ENCODE measurements at places on chromosomes 2 and 18.

GRCh38 chr2:222635295-222635694 lies 20.6 kb downstream of the FARSB start:
- DNase-seq: no peak

- no peak for DNase-seq
Observed at GRCh38 chr2:216934151-216934550, 74.3 kb upstream of the TNP1 start.

- DNase-seq: no peak
Observed at GRCh38 chr2:30039101-30039500, 107.7 kb upstream of the YPEL5 start.

GRCh38 chr2:210687786-210688470 lies 131.5 kb downstream of the CPS1 start:
- DNase-seq: no peak

GRCh38 chr18:70421471-70422390 lies 132.9 kb downstream of the SOCS6 start:
- DNase-seq: no peak

GRCh38 chr2:85318222-85319074 lies 9.3 kb downstream of the TGOLN2 start:
- no peak for DNase-seq

DNA sequence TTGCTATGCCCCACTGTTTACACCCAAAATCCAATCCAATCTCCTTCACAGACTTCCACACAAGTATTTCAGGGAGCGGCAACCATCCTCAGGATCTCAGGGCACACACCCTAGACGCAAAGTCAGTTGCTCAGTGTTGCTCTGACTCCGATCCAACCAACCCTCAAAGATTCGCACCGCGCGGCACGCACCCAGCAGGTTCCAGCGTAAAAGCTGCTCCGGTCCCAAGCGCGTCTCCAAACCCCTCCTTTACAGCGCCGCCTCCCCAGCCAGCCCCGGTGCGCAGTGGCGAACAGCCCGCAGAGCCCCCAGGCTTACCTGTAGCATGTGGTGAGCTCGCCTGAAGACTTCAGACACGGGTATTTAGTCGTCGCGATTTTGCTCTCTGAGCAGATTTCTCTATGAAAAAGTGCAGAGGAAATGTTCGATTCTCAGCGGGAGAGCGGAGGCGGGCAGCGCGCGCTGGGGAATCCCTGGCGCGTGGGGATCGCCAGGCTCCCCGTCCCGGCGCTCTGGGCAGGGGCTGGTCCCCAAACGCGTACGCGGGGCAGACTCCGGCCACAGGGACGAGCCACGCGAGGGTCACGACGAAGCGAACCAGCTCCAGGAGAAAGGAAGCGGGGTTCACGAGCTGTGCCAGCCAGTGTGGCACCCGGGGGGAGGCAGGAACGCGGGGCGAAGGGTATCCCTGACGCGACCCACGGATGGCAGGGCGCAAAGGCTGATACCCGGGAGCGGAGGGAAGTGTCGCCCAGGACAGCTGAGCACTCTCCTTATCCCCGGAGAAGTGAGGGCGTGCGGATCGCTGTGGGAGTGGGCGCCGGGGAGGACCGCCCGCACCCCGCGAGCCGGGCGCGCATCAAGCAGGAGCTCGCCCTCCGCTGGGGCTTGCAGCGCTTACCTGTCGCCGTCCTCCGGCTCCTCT lies 650 bp downstream of the CCBE1 start:
- DNase-seq: no peak

GRCh38 chr2:135893374-135893794 lies 17.1 kb upstream of the MCM6 start:
- no peak for DNase-seq

DNA sequence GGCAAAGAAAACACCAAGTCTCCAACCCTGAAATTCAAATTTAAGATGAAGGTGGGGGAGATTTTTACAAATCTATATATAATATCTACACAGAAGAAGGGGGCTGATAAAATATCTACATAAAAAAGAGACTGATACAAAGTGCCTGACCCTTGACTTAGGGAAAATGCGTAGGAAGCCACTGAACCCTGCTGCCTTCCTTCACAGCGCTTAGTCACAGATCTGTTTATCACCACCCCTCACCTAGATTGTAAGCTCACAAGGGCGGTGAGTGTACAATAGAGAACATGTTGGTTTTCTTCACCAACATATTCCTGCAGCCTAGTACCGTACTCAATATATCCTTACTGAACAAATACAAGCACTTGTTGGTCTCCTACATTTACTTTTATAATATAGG lies 54.3 kb downstream of the NOL10 start:
- no peak for DNase-seq

DNA sequence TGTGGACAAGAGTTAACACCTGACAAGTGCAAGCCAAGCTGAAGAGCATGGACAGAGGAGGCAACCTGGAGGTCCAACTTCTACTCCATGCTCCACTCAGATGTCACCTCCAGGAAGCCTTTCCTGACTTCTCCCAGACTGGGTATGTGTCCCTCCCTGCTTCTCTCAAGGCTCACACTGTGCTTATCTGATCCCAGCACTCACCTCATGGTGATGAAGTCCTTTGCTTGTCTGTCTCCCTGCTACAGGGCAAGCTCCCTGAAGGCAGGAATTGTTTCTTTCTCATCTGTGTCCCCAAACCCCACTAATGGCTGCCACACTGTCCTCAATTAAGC lies 2.7 kb upstream of the SLC30A3 start:
- DNase-seq: no peak

- no peak for DNase-seq
Observed at GRCh38 chr2:230319211-230319862, 7.7 kb upstream of the SP140L start.

- no peak for DNase-seq
Observed at GRCh38 chr2:209762563-209762962, 9.1 kb upstream of the UNC80 start.

DNA sequence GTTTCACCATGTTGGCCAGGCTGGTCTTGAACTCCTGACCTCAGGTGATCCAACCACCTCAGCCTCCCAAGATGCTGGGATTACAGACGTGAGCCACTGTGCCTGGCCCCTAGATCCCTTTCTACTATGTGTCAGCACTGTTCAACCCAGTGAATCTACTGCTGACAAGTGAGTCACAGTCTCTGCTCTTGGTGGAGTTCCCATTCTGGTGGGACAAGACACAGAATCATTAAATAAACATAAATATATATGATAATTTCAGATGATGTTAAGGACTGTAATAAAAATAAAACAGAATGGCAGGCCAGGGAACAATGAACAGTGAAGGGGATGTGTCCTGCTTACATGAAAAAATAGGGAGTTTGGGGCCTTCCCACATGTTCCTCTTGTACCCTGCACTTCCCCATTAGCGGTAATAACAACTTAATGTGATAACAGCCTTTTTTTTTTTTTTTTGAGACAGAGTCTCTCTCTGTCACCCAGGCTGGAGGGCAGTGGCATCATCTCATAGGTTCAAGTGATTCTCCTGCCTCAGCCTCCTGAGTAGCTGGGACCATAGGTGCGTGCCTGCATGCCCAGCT lies 112.2 kb downstream of the CPO start:
- DNase-seq: no peak

DNA sequence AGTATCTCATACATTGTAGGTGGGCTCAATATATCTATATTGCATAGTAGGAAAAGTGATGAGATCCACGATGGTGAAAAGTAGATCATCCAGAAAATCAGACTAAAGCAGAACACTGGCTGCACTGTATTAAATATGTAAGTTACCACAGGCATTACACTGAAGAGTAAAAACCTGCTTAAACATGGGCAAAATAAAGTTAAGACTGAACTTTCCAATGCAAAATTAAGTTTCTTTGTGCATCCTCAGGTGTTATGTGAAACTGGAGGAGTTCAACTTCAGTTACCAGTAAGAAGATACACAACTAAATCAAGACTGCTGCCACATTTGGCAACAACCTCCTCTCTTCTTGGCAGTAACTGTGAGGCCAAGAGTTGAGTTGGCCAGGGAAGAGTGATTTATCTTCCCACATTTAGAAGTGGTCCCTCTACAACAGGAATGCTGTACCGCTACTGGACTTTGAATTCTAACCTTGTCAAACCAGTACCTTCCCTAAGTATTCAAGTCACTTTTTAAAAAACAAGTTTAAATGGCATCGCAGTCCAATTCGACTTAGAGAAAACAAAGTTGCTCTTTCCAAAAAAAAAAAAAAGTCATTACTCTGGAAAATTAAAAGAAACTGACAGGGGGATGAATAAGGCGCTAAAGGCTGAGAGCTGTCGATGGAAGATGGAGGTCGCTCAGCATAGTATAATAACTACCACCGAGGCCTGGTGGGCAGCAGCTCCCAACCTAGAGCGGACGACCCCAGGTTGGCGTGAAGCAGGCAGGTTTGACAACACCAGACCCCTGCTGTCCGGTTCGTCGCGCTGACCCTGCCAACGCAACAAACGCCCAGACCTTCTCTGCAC lies 1.1 kb downstream of the MAP4K3 start:
- no peak for DNase-seq

DNA sequence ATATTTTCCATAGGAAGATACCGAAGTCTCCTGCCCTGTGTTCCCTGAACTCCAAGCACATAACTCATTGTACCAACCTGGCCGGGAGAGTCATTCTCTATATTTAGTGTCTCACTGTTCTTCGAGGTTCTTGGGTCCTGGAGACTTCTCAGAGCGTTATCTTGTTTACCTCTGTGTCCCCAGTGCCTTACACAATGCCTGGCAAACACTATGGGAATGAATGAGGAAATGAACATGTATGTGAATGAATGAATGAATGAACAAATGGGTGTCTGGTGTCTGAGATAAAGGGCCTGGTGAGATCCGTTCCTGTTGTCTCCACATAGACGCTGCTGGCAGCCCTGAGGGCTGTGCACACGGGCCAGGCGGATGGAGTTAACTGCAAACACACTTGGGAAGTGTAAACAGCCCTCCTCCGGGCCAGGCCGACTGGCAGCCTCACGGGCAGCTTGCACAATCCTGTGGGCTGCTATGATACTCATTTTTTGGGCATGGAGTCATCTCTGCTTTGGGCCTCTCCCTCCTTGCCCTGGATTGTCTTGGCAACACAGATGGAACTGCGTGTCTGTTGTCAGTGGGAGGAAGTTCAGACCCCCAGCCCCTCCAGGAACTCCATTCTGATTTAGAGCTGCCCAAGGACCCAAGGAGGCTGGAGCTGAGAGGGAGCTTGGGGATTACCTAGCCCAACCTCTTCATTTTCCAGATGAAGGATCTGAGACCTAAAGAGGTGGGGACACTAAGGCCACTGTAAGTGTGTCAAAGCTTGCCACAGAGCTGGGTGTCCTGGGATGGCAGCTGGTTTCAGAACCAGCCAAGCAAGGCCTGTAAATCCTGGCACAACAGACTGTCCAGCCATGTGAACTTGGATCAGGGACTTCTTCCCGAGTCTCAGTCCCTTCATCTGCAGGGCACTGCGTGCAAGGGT lies 124.4 kb downstream of the INHBB start:
- DNase-seq: no peak

- no peak for DNase-seq
Observed at GRCh38 chr2:69546646-69547045, 96.9 kb downstream of the AAK1 start.

DNA sequence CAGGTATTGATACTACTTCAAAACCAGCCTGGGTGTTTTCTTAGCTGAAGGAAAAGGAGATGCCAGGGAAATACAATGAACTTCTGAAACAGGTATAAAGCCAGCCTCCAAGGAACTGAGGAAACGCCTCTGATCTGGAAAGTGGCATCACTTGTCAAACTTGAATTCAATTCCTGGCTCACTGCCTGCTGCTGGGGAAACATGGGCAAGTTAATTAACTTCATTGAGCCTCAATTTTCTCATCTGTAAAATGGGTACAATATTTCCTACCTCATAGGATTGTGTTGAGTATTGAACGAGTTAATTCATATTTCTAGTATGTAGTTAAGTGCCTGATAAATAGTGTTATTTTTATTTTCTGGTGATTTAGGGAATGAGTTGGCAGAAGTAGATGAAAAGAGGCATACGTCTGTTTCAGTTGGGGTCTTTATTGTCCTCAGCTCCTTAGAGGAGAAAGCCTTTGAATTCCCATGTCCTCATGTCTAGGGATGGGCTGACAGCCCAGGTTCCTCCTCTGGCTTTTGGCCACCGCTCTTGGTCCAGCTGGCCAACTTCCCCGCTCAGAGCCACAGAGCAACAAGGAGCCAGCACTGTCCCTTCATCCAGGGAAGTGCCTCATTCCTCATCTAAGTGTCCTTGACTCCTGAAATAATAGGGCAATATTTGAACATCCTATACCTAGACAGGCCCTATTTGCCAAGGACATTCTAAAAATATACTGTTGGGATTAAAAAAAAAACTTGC lies 210.5 kb upstream of the GATA6 start:
- no peak for DNase-seq

- no peak for DNase-seq
Observed at GRCh38 chr2:170140561-170140960, 37.4 kb upstream of the MYO3B start.

DNA sequence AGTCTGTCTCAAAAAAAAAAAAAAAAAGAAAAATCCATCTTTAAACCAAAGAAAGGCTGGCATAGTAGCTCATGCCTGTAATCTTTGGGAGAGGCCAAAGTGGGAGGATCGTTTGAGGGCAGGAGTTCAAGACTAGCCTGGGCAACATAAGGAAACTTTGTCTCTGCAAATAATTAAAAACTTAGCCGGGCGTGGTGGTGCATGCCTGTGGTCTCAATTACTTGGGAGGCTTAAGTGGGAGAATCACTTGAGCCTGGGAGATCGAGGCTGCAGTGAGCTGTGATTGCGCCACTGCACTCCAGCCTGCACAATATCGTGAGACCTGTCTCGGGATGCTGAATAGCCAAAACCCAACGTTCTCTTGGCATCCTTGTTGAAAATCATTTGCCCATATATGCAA lies 6.1 kb downstream of the CNOT11 start:
- DNase-seq: no peak

DNA sequence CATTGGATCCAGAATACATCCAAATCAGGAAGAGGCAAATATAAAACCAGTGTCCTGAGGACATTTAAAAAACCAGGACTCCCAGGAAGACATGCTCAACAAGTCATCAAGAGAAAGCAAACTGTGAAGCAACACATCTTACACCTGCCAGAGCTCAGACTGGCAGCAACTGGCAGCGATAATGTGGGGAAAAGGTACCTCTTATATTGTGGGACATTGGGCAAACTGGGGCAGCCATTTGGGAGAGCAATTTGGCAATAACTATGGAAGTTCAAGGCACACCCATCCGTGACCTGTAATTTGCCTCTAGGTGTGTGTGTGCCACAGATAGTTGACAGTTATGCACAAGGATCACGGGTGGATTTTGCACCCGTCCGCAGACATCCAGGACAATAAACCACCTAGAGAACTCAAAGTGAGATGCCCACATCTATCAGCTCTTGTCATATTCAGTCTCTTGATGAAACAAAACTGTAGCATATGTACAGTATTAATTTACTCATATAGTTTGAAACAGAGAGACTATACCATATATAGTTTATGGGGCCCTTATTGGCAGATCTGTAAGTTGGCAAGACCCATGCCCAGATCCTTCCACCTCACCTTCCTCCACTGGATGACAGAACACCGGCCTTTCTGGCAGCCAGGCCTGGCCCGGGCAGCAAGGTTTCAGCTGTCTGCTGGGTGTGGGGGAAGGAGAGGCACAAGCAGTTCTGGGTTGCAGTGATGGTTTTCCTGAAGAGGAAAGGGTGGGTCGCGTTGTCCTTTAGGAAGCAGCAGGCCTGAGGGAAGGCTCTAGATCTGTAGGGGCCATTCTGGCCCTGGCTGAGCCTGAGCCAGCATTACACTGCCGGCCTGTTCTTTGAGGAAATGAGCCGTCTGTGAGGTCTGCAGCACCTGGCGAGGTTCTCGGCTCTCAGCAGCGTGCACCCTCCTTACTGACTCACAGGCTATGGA lies 18.8 kb downstream of the HJURP start:
- DNase-seq: no peak
